ENCODE measurements at places on chromosomes 16 and 17. TPM values are rescaled to one million over a fixed set of nuclear protein-coding genes. Genes with fewer than 3 reads are reported as not detected.

Gene DRG2
- total RNA-seq = 102 TPM

Gene MPO
- total RNA-seq = not detected

Gene DNASE1L2
- total RNA-seq = 1.6 TPM

Gene PPP1R27
- not detected for total RNA-seq

DNA sequence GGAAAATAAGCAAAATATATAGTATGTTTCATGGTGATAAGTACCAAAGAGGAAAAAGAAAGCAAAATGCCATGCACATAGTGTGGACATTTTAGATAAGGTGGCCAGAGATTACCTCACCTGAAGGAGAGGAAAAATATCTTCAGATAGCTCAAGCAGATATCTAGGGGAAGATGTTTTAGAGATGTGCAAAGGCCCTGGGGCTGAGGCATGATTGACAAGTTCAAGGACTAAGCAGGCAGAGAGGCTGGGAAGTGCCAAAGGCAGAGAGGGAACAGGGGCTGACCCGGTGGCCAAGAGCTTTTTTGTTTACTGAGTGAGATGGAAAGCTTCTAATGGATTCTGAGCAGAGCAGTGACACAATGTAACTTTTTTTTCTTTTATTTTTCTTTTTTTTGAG is 4.4 kb upstream of the MT4 start:
- no peak for DNase-seq
- H3K36me3 ChIP-seq = no peaks in the 10 kb centered on the region
- H3K4me3 ChIP-seq = no peak overlapping the region
- no peak overlapping the region for H3K27ac ChIP-seq

GRCh38 chr16:86573646-86574508 is 4.5 kb upstream of the FOXL1 start:
- no peak for DNase-seq
- no peak overlapping the region for H3K27ac ChIP-seq
- H3K4me3 ChIP-seq = no peak overlapping the region
- no peaks in the 10 kb centered on the region for H3K27me3 ChIP-seq
- peaks cover 18% of the 10 kb centered on the region for H3K4me1 ChIP-seq
- H3K36me3 ChIP-seq = no peaks in the 10 kb centered on the region

DNA sequence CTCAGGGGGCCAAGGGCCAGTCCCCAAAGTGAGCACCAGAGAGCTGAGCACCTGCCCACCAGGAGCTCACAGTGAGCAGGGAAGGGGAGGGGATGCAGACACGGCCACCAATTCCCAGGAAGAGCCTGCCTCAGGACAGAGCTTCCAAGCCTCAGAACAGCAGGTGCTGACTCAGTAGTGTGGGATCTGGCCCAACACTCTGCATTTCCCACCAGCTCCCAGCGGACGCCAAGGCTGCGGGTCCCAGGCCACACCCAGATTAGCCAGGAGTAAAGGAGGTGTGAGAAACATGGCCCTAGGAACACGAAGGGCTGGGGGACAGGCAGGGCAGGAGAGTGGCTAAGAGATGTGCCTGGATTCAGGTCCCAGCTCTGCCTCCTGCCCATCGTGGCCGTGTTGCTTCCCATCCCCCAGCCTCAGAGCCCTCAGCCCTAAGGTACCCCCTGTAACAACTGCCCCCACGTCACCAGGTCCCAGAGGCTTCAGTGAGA is 28.4 kb upstream of the EIF1 start:
- H3K27ac ChIP-seq = no peak overlapping the region
- no peaks in the 10 kb centered on the region for H3K27me3 ChIP-seq
- DNase-seq = no peak
- H3K36me3 ChIP-seq = no peaks in the 10 kb centered on the region
- no peak overlapping the region for H3K4me3 ChIP-seq

DNA sequence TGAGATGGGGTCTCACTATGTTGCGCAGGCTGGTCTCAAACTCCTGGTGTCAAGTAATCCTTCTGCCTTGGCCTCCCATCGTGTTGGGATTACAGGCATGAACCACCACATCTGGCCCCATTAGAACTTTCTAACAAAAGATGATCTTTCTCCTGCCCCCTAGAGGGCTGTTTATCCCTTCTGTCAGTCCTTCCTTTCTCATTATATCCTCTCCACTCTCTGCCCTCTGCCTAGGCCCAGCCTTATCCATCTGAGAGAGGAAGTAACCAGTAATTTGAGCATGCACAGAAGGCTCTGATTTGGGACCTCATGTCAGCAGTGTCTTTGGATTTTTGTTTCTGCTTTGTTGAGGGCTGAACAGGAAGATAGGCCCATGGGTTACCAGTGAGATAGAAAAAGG is 4.4 kb upstream of the DHX40 start:
- H3K27me3 ChIP-seq = no peaks in the 10 kb centered on the region
- DNase-seq = peak; percentile 61
- peaks cover 4% of the 10 kb centered on the region for H3K4me1 ChIP-seq
- no peak overlapping the region for H3K27ac ChIP-seq
- H3K4me3 ChIP-seq = no peak overlapping the region

DNA sequence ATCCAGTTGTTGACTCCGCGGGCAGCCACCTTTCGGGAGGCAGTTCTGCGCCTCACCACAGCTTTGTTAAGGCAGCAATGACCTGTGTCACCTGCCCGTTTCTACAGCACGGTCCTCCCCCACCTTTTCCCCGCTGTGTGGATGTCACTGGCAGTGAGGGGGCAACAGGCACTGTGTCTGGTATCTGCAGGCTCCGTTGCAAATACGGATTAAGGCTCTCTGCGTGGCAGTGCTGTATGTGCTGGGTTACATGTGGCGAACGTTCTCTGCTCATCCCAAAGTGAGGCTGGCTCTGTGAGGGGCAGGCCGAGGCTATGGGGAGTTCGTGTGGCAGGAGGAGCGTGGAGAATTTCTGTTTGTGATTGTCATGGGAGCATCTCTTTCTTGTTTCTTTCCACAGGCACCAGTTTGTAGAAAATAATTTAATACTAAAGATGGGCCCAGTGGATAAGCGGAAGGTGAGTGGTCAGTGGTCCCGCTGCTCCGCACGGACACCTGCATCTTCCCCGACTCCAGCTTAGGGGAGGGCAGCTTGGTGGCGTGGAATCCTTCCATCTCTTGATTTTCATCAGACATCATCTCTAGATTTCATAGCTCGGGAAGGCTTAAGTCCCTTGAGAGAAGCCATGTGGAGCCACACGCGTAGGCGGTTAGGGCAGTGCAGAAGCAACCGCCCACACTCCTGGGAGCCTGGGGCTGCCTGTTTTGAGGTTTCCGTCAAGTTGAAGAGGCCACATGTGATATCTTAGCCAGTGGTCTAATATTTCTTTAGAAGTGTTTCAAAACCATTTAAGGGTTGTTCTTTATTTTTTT is 57.8 kb downstream of the PDPK1 start:
- no peaks in the 10 kb centered on the region for H3K36me3 ChIP-seq
- no peak overlapping the region for H3K4me3 ChIP-seq
- H3K4me1 ChIP-seq = no peaks in the 10 kb centered on the region
- no peak overlapping the region for H3K27ac ChIP-seq
- H3K27me3 ChIP-seq = no peaks in the 10 kb centered on the region

- peaks cover 16% of the 10 kb centered on the region for H3K4me1 ChIP-seq
- no peak overlapping the region for H3K27ac ChIP-seq
- DNase-seq = peak; percentile 10
Observed at GRCh38 chr16:23428351-23428750, 24.6 kb downstream of the COG7 start.

DNA sequence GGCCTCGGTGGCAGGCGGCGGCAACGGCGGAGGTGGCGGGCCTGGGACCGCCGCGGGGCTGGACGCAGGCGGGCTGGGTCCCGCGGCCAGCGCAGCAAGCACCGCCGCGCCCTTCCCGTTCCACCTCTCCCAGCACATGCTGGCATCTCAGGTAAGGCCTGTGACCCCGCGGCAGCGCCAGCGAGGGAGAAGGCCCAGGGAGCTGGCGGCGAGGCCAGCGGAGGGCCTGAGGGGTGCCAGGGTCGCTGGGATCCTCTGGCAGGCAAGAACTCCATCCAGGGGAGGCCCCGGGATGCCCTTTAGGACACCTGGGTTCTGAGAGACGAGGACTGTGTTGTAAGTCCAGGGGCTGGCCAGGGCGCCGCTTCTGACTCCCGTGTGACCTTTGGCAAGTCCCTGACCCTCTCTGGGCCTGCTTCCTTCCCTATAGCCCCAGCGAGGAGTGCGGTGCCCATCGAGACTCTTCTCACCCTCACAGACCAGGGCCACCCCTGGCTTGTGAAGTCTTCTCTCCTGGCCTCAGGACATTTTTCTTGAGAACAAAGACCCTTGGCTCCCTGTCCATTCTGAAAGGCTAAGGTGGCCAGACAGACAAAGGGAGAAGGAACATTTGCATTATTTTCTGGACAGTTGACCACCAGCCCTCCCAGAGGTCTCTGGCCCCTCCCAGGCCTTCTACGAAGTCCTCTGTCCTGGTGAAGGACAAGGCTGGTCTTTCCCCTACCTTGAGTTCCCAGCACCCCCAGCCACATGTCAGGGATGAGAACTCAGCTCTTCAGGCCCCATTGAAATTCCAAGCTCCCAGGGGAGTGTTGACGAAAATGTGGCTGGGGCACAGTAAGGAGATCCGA is 6.3 kb downstream of the TBX2 start:
- H3K4me3 ChIP-seq = no peak overlapping the region
- no peaks in the 10 kb centered on the region for H3K27me3 ChIP-seq
- H3K27ac ChIP-seq = no peak overlapping the region
- H3K36me3 ChIP-seq = no peaks in the 10 kb centered on the region

DNA sequence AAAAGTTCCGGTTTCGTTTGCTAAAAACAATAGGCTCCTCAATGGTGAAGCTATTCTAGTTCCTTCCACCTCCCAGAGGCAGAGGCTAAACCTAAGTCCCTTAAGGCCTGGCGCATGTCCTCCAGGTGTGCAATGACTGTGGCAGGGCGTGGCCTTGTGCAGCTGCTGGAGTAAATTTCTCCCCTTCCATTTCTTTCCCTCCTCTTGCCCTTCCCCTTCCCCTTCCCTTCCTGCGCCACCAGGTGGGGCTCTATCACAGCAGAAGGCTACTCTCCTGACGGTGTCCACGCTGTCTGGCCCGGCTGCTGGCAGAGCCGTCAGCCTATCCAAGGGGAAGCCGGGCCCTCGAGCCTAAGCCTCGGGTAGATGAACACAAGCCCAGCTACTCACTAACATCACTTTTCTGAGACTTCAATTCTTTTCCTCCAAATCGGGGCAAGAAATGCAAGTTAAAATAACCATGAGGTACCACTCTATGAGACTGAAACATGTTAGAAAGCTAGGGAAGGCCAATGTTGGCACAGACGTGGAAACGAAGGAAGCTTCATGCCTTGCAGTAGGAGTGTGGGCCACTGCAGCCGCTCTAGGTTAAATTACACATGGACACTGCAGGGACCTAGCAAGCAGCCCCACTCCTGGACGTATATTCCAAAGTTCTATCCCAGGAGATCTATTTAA is 34.4 kb downstream of the C16orf78 start:
- no peak overlapping the region for H3K27ac ChIP-seq
- no peaks in the 10 kb centered on the region for H3K27me3 ChIP-seq
- H3K4me1 ChIP-seq = no peaks in the 10 kb centered on the region
- no peaks in the 10 kb centered on the region for H3K36me3 ChIP-seq

GRCh38 chr17:32558326-32558955 is 71.6 kb downstream of the CDK5R1 start:
- H3K4me1 ChIP-seq = no peaks in the 10 kb centered on the region
- H3K27me3 ChIP-seq = no peaks in the 10 kb centered on the region
- no peak overlapping the region for H3K4me3 ChIP-seq
- no peak overlapping the region for H3K27ac ChIP-seq
- no peak for DNase-seq
- H3K36me3 ChIP-seq = no peaks in the 10 kb centered on the region

DNA sequence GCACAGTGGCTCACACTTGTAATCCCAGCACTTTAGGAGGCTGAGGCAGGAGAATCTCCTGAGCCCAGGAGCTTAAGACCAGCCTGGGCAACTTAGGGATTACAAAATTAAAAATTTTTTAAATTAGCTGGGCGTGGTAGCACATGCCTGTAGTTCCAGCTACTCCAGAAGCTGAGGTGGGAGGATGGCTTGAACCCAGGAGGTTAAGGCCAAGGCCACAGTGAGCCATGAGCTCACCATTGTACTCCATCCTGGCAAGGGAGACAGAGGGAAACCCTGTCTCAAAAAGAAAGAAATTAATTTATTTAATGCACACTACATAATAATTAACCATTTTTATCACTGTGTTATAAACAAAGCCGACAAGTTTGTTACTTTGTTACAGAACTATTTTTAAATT is 131.1 kb upstream of the TMEM97 start:
- peaks cover 15% of the 10 kb centered on the region for H3K36me3 ChIP-seq
- DNase-seq = no peak
- H3K27ac ChIP-seq = no peak overlapping the region
- H3K4me1 ChIP-seq = peaks cover 14% of the 10 kb centered on the region

- H3K4me1 ChIP-seq = no peaks in the 10 kb centered on the region
- peaks cover 9% of the 10 kb centered on the region for H3K27me3 ChIP-seq
- H3K36me3 ChIP-seq = no peaks in the 10 kb centered on the region
Observed at GRCh38 chr16:24298548-24299167, 42.5 kb downstream of the CACNG3 start.

- no peak overlapping the region for H3K4me3 ChIP-seq
- no peaks in the 10 kb centered on the region for H3K27me3 ChIP-seq
- DNase-seq = no peak
Observed at GRCh38 chr16:57042157-57043111, 49.9 kb upstream of the CPNE2 start.

- peaks cover 9% of the 10 kb centered on the region for H3K27me3 ChIP-seq
- H3K36me3 ChIP-seq = no peaks in the 10 kb centered on the region
- no peak for DNase-seq
- H3K27ac ChIP-seq = no peak overlapping the region
- no peaks in the 10 kb centered on the region for H3K4me1 ChIP-seq
Observed at GRCh38 chr16:88960516-88960915, 16.5 kb downstream of the CBFA2T3 start.

DNA sequence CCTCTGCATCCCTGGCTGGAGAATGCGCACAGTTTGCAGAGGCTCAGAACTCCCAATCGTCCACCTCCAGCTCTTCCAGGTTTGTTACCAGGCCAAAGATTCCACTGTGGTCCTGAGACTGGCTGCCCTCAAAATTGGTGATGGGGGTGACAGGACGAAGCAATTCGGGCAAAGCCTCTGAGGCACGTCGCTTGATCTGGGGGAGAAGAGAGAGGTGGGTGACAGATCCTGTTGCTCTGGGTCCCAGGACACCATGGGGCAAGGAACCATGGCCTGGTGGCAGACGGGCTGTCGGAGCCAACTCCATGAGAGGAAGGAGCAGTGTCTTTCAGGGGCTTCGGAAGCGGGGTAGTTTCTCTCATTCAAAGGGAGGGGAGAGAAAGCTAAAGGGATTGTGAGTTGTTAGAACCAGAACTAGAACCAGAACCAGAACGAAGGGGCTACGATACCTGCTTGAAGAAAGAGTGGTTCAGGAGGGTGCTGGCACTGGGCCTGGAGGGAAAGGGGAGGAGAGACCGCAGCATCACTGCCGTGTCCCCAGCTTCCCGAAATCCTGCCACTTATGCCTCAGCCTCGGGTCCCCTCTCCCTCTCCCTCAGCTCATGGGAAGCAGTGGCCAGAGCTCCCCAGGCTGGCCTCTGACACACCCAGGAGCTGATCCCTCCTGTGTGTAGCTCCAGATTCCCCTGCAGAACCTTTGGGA is 3.8 kb upstream of the LIMD2 start:
- H3K27me3 ChIP-seq = no peaks in the 10 kb centered on the region
- no peak overlapping the region for H3K4me3 ChIP-seq

- H3K4me1 ChIP-seq = no peaks in the 10 kb centered on the region
- H3K4me3 ChIP-seq = peak within 1 kb of the TSS; percentile 67
- peak; percentile 22 for DNase-seq
- no peaks in the 10 kb centered on the region for H3K27me3 ChIP-seq
- no peaks in the 10 kb centered on the region for H3K36me3 ChIP-seq
- H3K27ac ChIP-seq = no peak within 1 kb of the TSS
Observed at GRCh38 chr16:56632156-56632847, at the start of gene MT1M. MT1M (plus strand) TSS chr16:56632659; CDS start chr16:56632732, 73 bp downstream.

GRCh38 chr17:45230787-45231480 is 9.2 kb downstream of the FMNL1 start:
- H3K36me3 ChIP-seq = no peaks in the 10 kb centered on the region
- DNase-seq = peak; percentile 66
- H3K27me3 ChIP-seq = no peaks in the 10 kb centered on the region
- H3K4me3 ChIP-seq = no peak overlapping the region
- H3K27ac ChIP-seq = peak overlapping the region; percentile 69
- peaks cover 51% of the 10 kb centered on the region for H3K4me1 ChIP-seq

All from PC-3 (cell line).